ENCODE measurements at places on chromosomes 3 and 15.

- H3K27ac ChIP-seq, result no peak overlapping the region
- no peaks in the 10 kb centered on the region for H3K36me3 ChIP-seq
- no peak for DNase-seq
- no peaks in the 10 kb centered on the region for H3K27me3 ChIP-seq
- H3K4me1 ChIP-seq, result peaks cover 11% of the 10 kb centered on the region
Measured at GRCh38 chr3:9308298-9308990, 54.4 kb upstream of the THUMPD3 start.

- H3K27ac ChIP-seq, result no peak overlapping the region
- peaks cover 6% of the 10 kb centered on the region for H3K4me1 ChIP-seq
- no peak overlapping the region for H3K4me3 ChIP-seq
- H3K27me3 ChIP-seq, result no peaks in the 10 kb centered on the region
- DNase-seq, result no peak
- peaks cover 31% of the 10 kb centered on the region for H3K36me3 ChIP-seq
Measured at GRCh38 chr3:37068031-37068430, 74.7 kb downstream of the MLH1 start.

DNA sequence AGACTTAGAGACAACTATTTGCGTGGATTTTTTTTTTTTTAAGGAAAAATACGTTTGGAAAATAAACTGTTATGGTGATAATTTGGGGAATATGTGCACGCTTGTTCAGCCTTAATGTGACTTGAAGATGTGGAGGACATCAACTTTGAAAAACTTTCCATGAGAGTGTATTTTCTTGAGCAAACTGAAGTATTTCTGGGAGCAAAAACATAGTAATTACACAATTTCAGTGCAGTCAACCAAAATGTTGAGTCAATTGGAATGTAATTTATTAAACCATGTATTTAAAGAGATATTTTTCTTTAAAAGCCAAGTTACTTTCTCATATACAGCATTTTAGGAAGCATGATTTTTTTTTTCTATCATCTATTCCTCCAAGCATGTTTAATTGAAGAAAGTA is 80.3 kb upstream of the FLNB start:
- DNase-seq, result no peak
- H3K4me3 ChIP-seq, result no peak overlapping the region
- H3K27me3 ChIP-seq, result no peaks in the 10 kb centered on the region
- H3K36me3 ChIP-seq, result peaks cover 26% of the 10 kb centered on the region
- no peak overlapping the region for H3K27ac ChIP-seq

DNA sequence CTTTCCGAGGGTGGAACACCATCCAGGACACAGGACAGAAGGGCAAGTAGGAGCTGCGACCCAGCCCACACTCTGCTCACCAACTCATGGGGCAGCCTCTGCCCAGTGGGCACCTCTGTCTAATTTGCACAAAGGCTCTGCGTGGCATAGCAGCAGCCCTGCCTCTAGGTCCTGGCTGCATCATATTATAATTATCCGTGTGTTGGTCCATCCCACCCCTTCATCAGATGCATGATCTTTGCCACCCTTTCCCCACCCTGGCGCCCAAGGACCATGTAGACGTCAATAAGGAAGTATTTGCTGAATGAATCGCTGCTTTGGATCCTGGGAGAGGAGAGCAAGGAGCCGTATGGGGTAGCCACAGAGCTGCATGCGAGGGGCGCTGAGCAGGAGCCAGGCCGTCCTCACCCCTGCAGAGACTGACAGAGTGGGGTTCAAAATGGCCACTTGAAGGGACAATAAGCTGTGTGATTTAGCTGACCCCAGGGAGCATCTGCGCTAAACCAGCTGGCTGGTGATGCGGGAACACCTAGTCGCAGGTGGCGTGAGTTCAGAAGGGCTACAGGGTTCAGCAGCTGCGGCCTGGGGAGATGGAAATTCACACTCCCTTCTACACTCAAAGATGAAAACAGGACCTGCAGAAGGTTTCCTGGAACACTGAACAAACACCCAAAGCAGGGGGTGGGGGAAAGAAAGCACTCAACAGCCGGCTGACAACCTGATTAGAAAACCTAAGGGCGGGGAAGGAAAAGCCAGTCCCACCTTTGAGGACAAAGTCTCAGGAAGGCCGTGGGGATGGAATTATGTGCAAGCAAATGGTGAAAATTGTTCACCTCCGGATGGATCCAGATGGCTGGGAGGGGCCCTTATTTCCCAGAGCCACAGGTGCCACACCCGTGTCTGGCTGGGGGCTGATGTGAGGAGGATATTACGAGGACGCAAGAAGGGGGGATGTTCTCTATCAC is 6.4 kb downstream of the MGLL start:
- DNase-seq, result no peak
- H3K4me1 ChIP-seq, result peaks cover 43% of the 10 kb centered on the region
- H3K36me3 ChIP-seq, result peaks cover 4% of the 10 kb centered on the region
- peaks cover 9% of the 10 kb centered on the region for H3K27me3 ChIP-seq
- H3K4me3 ChIP-seq, result peak overlapping the region; percentile 1
- peak overlapping the region; percentile 87 for H3K27ac ChIP-seq

GRCh38 chr3:40191850-40192448 is 117.6 kb upstream of the EIF1B start:
- H3K27me3 ChIP-seq, result peaks cover 7% of the 10 kb centered on the region
- no peak overlapping the region for H3K4me3 ChIP-seq
- no peaks in the 10 kb centered on the region for H3K4me1 ChIP-seq
- no peaks in the 10 kb centered on the region for H3K36me3 ChIP-seq
- H3K27ac ChIP-seq, result no peak overlapping the region
- no peak for DNase-seq

- H3K27ac ChIP-seq, result no peak overlapping the region
- no peak overlapping the region for H3K4me3 ChIP-seq
- no peak for DNase-seq
- peaks cover 22% of the 10 kb centered on the region for H3K27me3 ChIP-seq
Measured at GRCh38 chr15:31476866-31477265, 150.2 kb downstream of the KLF13 start.

DNA sequence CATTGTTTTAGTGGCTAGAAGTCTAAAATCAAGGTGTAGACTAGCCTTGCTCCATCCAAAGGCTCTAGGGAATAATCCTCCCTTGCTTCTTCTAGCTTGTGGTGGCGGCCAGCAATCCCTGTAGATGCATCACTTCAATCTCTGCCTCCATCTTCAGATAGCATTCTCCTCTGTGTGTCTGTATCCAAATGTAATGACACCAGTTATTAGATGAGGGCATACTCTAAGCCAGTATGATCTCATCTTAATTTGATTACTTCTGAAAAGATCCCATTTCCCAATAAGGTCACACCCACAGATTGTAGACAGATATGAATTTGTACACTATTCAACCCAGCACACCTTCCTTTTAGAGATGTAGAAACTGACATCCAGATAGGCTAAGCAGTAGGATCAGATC is 334.5 kb upstream of the KCNMB2 start:
- no peak overlapping the region for H3K4me3 ChIP-seq
- no peak for DNase-seq
- H3K27ac ChIP-seq, result no peak overlapping the region
- no peaks in the 10 kb centered on the region for H3K36me3 ChIP-seq

DNA sequence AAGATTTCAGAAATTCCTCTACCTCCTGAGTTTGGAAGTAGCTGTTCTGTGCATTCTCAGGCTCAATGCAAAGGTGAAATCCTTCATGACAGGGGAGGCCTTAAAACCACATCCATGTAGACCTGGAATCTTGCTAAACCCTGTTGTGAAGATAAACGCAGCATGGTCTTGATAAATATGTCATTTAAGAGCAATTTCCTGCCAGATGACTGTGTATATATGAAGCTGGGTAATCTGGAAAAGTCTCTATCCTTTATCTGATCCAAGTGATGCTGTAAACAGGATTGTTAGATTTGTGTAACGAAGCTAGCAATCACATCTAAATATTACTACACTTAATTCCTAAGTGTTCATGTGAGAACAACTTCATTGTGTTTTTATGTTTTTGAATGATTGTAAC is 9.1 kb downstream of the MCTP2 start:
- DNase-seq, result no peak
- H3K4me3 ChIP-seq, result no peak overlapping the region
- no peaks in the 10 kb centered on the region for H3K27me3 ChIP-seq
- no peak overlapping the region for H3K27ac ChIP-seq

DNA sequence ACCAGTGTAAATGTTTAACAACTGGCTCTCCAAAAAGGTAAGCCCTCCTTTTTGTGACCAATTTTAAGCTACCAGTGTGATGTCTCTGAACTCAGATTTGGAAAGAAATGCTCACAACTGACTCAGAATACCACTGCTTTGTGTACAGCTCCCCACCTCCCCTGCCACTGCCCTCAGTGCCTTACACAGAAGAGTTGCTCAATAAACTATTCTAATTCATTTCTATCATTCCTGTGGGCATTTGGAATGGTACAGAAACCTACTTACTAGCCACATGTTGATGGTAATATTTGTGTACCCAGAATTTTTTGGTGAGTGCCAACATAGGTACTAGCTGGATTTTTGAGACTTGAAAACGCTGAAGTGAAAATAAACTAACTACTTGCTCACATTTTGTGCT is 16.0 kb downstream of the LRRN1 start:
- H3K27ac ChIP-seq, result no peak overlapping the region
- H3K27me3 ChIP-seq, result no peaks in the 10 kb centered on the region
- DNase-seq, result no peak

- H3K4me1 ChIP-seq, result no peaks in the 10 kb centered on the region
- H3K27ac ChIP-seq, result no peak overlapping the region
- peaks cover 21% of the 10 kb centered on the region for H3K36me3 ChIP-seq
- no peak overlapping the region for H3K4me3 ChIP-seq
- no peak for DNase-seq
Measured at GRCh38 chr15:76663529-76663928, 241.6 kb downstream of the SCAPER start.

GRCh38 chr3:71629711-71630110 is 46.2 kb upstream of the FOXP1 start:
- H3K27ac ChIP-seq, result no peak overlapping the region
- no peak overlapping the region for H3K4me3 ChIP-seq
- H3K4me1 ChIP-seq, result peaks cover 10% of the 10 kb centered on the region
- no peaks in the 10 kb centered on the region for H3K27me3 ChIP-seq

DNA sequence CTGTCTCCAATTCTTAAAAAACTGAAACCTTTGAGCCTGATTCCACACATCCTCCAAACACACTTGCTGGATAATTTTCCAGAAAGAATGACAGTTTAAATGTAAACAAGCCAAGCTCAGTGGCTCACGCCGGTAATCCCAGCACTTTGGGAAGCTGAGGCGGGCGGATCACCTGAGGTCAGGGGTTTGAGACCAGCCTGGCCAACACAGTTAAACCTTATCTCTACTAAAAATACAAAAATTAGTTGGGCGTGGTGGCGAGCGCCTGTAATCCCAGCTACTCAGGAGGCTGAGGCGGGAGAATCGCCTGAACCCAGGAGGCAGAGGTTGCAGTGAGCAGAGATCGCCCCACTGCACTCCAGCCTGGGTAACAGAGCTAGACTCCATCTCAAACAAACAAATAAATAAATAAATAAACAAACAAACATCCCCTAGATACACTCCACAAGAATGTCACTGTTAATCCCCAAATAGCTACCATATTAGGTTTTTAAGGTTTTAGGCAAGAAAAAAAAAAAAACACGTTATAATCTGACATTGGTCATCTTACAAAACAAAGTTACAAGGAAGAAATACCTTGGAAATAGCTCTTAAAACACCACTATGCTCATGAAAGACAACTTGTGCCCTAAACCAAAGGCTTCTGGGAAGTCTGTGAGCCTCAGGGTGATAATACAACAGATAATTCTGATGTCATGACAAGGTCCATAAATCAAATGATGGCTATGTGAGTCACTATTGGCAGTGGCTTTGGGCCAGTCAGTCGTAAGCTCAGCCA is 13.2 kb downstream of the TNIK start:
- no peak overlapping the region for H3K4me3 ChIP-seq
- H3K27ac ChIP-seq, result no peak overlapping the region
- no peak for DNase-seq
- no peaks in the 10 kb centered on the region for H3K27me3 ChIP-seq
- H3K4me1 ChIP-seq, result peaks cover 9% of the 10 kb centered on the region
- H3K36me3 ChIP-seq, result no peaks in the 10 kb centered on the region

DNA sequence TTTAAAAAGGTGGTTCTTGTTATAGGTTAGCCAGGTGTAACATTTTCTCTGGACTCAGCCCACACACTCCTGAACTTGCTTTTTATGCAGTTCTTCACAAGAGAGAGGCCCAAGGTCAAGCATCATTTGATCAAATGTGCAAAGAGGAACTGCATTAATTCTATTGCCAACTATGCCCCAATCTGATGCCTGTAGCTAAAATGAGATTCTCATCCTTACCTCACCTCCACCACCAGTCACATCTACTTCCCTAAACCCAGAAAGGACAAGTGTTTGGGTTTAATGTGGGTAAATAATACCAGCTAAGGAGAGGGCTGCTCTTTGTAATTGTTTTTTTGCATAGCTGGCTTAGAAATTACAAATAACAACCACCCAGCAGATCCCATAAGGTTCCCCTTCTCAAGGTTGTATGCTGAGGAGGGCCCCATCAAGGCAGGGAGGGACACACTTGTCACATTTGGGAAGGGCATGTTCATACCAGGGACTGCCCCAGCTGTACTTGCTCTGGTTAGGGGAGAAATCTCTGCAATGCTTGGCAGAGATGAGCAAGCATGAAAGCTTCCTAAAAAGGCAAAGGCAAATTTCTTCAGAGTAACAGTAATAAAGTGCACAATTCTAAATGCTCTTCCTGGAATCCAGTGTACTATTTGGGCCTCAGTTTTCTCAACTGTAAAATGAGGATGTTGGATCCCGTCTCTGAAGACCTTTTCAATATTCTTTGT is 76.2 kb downstream of the TGFBR2 start:
- H3K27ac ChIP-seq, result no peak overlapping the region
- no peak overlapping the region for H3K4me3 ChIP-seq
- no peak for DNase-seq

DNA sequence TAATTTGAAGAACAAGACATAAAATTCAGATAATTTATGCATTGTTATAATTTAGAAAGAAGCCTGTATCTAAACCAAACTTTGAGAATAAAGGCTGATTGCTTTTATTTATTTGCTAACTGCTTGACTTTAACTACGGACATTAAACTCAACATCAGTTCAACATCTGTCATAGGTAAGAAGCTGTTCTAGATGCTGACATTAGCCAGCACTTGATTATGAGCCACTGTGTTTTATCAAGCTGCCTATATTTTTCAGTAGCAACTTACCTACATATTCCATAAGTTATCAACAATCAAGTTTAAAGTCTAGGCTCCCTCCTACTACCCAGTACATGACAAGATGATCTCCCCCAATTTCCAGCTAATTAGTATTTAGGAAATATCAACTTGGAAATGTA is 42.1 kb downstream of the USF3 start:
- no peak overlapping the region for H3K27ac ChIP-seq
- H3K4me1 ChIP-seq, result peaks cover 7% of the 10 kb centered on the region
- no peaks in the 10 kb centered on the region for H3K27me3 ChIP-seq
- no peak for DNase-seq
- H3K36me3 ChIP-seq, result peaks cover 44% of the 10 kb centered on the region

DNA sequence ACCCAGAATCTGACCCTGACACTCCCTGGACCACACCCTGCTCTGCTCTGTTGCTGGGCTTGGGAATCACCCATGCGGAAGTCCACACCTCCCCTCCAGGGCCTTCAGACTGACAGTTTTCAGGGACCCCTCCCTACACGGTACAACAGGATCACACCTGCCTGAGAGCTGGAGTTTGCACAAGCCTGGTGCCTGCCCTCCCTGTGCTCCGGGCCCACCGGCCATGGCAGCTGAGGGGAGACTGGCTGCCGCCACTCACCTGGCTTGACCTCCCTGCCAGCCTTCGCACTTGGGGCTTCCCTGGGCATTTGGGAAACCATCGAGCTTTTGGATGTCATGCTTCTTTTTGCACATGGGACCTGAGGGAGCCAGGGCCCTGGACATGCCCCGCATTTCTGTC is 95.9 kb upstream of the ANKRD34C start:
- no peak overlapping the region for H3K27ac ChIP-seq
- DNase-seq, result no peak
- no peaks in the 10 kb centered on the region for H3K4me1 ChIP-seq
- H3K36me3 ChIP-seq, result no peaks in the 10 kb centered on the region
